ENCODE measurements at places on chromosomes 5 and 9. TPM values are rescaled to one million over a fixed set of nuclear protein-coding genes. Genes with fewer than 3 reads are reported as not detected.
A peak's percentile ranks its signal among the peaks of the same experiment; 100 is the strongest.

DNA sequence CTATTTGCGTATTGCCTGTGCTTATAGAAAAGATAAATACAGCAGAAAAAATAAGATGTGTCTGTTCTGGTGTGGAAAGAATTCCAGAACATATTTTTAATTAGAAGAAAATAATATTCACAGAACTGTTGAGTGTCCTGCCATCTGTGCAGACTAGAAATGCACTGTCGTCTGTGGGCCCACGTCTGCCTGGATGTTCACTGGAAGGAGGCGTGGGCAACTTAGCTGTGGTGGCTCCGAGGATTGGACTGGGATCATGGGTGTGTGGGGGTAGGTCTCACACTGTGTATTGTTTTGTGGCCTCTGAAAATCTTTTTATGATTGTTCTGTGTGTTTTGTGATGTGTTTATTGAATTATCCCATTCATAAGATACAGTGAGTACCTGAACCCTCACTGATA is 126.0 kb upstream of the CACNA1B start:
- no peak for DNase-seq

DNA sequence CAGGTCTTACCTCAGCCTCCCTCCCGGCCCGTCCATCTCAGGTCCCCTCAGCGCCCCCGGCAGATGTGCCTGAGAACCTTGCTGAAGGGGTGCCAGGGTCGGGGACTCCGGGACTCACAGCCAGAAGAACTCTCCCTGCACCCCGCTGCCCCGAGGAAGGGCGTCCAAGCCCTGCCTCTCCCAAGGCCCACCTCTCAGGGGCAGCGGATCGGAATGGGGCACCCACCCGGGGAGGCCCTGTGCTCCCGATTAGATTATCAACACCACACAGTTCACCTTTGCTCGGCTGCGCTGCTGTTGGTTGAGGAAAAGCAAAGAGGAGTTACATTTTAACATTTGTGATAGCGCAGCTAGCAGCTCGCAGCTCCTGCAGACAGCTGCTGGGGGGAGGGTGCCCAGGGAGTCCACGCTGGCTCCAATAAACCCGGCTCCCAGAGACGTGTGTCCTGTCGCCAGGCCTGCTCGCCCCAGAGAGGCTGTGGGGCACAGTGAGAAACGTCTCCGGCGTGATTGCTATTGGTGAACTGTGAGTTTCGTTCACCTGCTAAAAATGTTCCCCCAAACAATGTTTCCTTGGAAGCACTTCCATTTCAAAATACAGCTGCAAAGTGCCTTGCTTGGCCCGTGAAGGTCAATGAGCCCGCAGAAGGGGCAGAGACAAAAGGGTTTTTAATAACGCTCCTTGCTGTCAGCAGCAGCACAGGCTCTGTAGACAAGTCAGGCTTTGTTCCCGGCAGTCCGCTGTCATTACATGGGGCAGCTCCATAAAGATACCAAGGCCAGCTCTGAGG is 18.6 kb upstream of the SLC6A19 start:
- DNase-seq = peak; percentile 61

Gene IFNA21
- total RNA-seq = not detected

DNA sequence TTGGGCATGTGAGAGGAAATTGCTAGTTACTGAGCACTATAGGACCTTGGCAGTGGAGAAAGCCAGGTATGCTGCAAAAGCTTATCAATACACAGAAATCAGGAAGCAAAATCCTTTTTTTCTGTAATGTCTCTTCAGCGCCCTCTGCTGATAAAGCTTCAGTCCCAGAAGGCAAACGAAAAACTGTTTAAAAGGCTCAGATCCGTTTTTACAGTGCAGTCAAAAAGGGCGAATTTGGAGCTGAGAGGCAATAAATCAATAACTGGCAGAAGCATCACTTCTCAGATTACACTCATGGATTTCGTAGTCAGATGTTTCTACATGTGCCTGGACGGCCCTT is 1.1 kb upstream of the MAN2A1 start:
- no peak for DNase-seq

Gene EIF4EBP3
- 32.9 TPM for total RNA-seq

- no peak for DNase-seq
These were observed 591.1 kb downstream of the DTWD2 start for GRCh38 chr5:118397236-118397635.

Gene PTPN3
- total RNA-seq = 27.7 TPM

Gene CREBRF
- total RNA-seq = 12.1 TPM

- no peak for DNase-seq
These were observed 93.4 kb upstream of the SLC25A48 start for GRCh38 chr5:135741040-135741439.

DNA sequence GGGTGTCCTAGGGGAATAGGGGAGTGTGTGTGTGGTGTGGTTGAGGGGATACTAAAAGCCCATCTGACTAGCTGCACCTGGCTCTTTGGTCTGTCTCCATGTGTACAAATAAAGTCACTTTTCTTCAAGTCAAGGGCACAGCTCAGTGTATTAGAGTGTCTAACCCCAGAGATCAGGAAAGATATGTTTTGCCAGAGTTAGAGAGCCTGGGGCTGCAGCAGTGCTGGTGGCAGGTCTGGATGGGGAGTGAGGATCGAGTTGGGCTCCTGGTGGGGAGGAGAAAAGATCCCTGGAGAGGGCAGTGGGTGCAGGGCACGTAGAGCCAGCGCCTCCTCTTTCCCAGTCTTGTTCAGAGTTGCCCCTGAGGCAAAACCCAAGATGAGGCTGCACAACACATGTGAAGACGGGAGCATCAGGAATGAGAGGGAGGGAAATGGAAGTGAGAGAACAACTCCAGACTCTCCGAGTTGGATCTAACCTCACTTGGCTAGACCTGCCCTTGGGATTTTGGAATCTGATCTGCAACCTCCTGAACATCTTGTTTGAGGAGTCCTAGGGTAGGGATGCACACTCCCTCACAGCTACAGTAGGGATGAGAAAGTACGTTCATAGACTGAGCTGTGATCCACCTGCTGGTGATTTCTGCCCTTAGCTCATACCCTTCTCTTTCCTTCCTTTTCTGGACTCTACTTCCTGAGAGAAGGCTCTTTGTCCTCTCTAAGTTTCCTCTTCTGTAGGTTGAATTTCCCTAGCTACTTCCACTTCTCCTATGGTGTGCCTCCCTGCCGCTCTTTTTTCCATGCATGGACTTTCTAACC is 309.9 kb downstream of the ZSWIM6 start:
- DNase-seq = no peak

- DNase-seq = no peak
These were observed 51.0 kb downstream of the HABP4 start for GRCh38 chr9:96500696-96501632.

DNA sequence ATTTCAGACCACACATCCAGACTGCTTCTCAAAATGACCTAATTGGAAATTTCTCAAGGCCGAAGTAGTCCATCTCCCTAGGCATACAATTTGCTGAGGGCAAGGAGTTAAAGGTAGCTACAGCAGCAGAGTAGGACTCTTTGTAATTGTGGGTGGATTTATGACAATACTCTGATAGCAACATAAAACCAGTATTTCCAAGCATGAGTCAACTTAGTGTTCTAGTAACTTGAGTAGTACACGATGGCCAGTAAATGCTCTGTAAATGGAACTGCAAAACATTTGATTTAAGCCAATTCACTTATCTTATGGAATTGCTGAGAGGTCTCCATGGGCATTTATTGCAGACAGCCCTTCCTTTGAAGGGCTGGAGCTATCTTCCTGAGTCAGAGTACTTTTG is 352.2 kb downstream of the PLK2 start:
- DNase-seq = no peak

- DNase-seq = no peak
These were observed 37.9 kb downstream of the PLEKHG4B start for GRCh38 chr5:129820-130219.

Gene PSMD5
- 36.9 TPM for total RNA-seq

Gene ISL1
- total RNA-seq = 1.9 TPM

DNA sequence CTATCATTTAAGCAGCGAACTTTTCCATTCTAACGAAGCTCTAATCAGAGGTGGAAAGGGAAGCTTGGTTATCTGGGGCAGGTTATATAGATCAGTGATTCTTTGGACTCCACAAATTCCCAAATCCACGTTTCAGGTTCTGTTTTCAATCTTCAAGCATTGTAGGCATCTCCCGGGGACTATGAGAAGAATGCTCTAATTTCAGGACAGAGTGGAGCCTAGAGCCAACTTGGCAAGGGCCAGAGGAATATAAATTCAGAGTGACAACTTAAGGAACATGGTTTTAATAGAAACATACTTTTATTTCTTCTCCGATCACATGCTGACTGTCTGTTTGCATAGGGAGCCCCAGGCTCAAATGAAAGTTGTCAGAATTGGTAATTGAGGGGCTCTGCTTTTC is 514.0 kb upstream of the KLF4 start:
- DNase-seq = no peak

DNA sequence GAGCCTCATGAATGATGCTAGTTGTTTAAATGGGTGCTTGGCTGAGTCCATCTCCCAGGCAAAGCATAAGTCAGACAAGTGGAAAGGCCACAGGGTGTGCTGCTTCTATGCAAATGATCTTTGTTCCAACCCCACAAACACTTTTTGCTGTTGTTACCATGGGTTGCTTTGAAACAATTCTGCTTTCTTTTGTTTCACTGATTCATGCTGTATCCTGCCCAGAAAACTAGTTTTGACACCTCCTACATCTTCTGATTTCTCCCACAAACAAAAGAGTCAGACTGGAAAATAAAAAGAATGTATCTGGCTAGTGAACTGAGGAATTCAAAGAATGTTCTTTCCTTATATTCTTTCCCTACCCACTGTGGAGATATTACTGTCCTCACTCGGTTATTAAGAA is 298.6 kb downstream of the DIRAS2 start:
- no peak for DNase-seq

DNA sequence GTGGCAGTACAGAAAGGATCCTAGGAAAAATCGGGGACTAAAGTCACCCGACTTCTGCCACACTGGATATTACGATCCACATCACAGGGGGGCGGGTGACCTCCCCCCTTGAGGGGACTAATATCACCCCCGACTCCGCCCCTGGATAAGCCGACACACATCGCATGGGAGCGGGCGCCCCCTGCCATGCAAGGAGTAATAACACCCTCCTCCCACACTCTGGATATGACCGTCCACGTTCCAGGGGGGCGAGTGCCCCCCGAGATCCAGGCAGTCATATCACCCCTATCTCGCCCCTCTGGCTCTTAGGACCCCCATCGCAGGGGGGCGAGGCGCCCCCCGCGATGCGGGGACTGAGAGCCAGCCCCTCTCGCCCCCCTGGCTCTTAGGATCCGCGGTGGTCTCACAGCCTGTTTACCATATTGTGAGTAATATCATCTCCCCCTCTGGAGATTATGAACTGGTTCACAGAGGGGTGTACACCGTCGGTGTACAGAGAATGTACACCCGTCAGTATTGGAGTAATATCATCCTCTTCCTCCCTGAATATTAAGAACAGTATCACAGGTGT is 423.0 kb downstream of the DIRAS2 start:
- DNase-seq = no peak

DNA sequence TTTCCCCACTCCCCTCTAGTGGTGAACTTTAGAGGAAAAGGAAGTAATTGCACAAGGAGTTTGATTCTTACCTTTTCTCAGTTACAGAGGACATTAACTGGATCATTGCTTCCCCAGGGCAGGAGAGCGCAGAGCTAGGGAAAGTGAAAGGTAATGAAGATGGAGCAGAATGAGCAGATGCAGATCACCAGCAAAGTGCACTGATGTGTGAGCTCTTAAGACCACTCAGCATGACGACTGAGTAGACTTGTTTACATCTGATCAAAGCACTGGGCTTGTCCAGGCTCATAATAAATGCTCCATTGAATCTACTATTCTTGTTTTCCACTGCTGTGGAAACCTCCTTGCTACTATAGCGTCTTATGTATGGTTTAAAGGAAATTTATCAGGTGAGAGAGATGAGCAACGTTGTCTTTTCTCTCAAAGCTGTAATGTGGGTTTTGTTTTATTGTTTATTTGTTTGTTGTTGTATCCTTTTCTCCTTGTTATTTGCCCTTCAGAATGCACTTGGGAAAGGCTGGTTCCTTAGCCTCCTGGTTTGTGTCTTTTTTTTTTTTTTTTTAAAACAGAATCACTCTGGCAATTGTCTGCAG is 25.3 kb downstream of the SLC22A5 start:
- no peak for DNase-seq

DNA sequence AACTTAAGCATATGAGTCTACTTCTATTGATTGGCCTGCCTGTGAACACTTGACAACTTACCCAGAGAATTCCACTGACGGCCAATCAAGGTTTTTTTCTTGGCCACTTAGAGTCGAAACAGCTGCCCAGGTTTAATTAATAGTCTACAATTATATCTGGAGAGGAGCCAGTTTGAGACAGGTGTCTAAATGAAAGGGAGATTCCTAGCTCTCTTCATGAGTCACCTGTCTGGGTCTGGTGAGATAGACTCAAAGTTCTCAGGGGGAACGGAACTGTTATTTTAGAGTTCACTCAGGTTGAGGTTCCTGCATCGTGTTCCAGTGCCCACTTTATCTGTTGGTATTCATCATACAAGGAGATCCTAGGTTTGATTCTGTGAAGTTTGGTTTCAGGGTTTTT is 111.0 kb downstream of the CD180 start:
- no peak for DNase-seq

GRCh38 chr9:5873439-5873838 is 17.2 kb upstream of the MLANA start:
- no peak for DNase-seq

DNA sequence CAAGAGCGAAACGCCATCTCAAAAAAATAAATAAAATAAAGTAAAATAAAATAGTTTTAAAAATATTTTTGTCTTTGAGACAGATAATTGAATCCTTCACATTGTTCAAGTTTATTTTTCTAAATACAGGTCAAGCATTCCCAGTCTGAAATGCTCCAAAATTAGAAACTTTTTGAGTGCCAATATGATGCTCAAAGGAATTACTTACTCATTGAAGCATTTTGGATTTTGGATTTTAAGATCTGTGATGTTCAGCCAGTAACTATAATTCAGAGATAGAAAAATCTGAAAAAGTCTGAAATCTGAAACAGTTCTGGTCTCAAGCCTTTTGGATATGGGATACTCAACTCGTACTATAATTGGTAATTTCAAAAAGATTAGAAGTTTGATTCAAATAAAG is 39.8 kb downstream of the RBM27 start:
- DNase-seq = no peak

- DNase-seq = no peak
These were observed 149.6 kb upstream of the C9orf72 start for GRCh38 chr9:27722866-27723265.

DNA sequence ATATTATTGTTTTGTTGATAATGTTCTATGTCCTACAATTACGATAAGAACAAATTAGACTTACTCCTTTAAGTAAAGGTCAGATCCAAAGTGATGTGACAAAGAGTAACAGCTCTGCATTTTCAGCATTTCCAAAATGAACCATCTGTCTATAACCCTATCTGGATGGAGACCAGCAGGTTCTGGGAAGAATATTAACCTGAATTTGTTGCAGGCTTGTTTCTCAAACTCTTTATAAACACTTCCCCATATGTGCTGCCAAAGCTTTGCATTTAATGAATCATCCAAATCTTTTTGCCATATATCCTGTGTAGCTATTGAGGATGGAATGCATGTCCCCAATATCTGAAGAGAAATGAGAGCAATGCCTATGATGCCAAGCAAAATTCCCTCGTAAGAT is 198.9 kb upstream of the SLC27A6 start:
- no peak for DNase-seq

Gene STPG3
- not detected for total RNA-seq

Gene CDC23
- 13.9 TPM for total RNA-seq

GRCh38 chr9:1386420-1386819 is 336.3 kb downstream of the DMRT2 start:
- no peak for DNase-seq

Gene MCC
- 4.3 TPM for total RNA-seq

- DNase-seq = no peak
These were observed 87.8 kb downstream of the RXRA start for GRCh38 chr9:134413890-134414623.

Measured in left colon (tissue), 2 donors.